Neural crest cell (in vitro differentiated cells): ENCODE measurements at places on chromosomes 7 and 10.

DNA sequence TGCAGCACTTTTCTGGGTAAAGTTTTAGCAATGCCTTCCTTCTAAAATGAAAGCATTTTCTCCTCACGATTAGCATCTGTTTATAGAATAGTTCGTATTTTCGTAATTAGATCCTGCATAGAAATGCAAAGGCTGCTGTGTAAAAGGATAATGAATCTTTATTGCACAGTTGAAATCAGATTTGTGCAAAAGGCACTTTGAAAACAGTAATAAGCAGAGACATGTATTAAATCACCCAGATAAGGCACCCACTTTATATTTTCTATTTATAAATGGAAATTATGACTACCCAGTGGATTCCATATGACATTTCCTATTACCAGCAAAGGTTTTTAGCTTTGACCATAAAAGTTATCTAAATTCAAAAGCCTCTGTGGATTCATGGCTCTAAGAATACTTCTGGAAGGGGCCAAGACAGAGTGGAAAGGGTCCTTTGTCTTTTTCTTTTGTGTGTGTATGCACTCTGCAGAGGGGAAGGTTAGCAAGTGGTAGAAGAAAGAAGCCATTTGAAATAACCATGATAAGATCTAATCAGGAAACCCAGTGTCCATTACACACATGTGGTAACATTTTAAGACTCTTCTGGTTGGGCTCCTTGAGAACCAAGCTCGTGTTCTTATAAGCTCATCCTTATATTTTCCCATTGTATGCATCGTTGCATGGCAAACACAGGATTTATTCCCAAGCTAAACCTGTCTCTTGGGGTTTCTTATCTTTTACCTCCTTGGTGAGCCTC lies 612.1 kb downstream of the AUTS2 start:
- H3K36me3 ChIP-seq: no peaks in the 10 kb centered on the region
- no peak overlapping the region for H3K27ac ChIP-seq
- no peaks in the 10 kb centered on the region for H3K27me3 ChIP-seq
- no peak for DNase-seq
- no peaks in the 10 kb centered on the region for H3K4me1 ChIP-seq

DNA sequence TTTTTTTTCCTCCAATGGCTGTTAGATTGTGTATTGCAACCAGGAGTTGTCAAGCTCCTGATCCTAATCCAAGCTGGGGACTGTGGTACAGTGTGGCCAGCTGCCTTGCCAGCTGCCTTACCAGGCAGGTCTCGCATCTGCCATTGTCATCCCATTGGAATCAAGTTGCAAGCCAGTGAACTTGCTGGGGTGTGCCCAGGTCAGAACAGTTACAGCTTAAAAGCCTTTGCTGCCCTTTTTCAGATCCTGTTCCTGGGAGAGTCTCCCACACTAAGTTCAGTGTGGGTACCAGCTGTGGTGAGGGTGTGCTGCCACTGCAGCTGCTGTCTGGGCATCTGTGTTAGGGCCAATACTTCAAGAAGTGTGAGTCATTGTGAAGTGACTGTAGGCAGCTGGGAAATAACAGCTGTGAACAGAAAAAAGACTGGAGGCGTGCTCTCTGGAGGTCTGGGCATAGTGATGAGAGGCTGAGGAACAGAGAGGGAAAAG lies 72.8 kb downstream of the CCNY start:
- peaks cover 38% of the 10 kb centered on the region for H3K4me1 ChIP-seq
- peak overlapping the region; percentile 21 for H3K27ac ChIP-seq
- H3K27me3 ChIP-seq: no peaks in the 10 kb centered on the region
- DNase-seq: no peak

DNA sequence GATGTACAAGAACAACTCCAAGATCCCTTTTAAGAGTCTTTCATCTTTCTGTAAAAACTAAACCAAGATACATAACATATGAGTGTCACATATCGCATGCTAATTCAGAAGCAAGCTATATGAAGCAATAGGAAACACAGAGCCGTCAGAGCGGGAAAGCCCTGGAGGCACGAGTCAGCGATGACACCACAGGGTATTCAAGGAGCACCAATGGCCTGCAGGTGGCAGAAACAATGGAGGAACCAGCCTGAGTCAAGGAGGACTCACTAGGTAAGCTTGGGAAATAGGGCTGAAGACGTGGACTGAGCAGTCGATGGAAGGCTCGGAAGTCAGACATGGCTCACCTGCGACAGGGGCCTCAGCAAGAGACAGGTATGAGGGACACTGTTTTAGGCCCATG lies 214.4 kb downstream of the FAM107B start:
- DNase-seq: no peak
- H3K27ac ChIP-seq: peak overlapping the region; percentile 63
- H3K4me3 ChIP-seq: no peak overlapping the region
- no peaks in the 10 kb centered on the region for H3K27me3 ChIP-seq
- H3K36me3 ChIP-seq: peaks cover 2% of the 10 kb centered on the region

GRCh38 chr10:98096731-98097130 lies 37.7 kb upstream of the R3HCC1L start:
- no peak for DNase-seq
- peaks cover 7% of the 10 kb centered on the region for H3K4me1 ChIP-seq
- H3K36me3 ChIP-seq: no peaks in the 10 kb centered on the region
- peaks cover 4% of the 10 kb centered on the region for H3K27me3 ChIP-seq
- no peak overlapping the region for H3K4me3 ChIP-seq
- H3K27ac ChIP-seq: no peak overlapping the region

GRCh38 chr7:132561763-132562162 lies 14.5 kb downstream of the PLXNA4 start:
- H3K27me3 ChIP-seq: peaks cover 69% of the 10 kb centered on the region
- H3K27ac ChIP-seq: no peak overlapping the region
- peaks cover 15% of the 10 kb centered on the region for H3K4me1 ChIP-seq
- no peak overlapping the region for H3K4me3 ChIP-seq
- DNase-seq: no peak

DNA sequence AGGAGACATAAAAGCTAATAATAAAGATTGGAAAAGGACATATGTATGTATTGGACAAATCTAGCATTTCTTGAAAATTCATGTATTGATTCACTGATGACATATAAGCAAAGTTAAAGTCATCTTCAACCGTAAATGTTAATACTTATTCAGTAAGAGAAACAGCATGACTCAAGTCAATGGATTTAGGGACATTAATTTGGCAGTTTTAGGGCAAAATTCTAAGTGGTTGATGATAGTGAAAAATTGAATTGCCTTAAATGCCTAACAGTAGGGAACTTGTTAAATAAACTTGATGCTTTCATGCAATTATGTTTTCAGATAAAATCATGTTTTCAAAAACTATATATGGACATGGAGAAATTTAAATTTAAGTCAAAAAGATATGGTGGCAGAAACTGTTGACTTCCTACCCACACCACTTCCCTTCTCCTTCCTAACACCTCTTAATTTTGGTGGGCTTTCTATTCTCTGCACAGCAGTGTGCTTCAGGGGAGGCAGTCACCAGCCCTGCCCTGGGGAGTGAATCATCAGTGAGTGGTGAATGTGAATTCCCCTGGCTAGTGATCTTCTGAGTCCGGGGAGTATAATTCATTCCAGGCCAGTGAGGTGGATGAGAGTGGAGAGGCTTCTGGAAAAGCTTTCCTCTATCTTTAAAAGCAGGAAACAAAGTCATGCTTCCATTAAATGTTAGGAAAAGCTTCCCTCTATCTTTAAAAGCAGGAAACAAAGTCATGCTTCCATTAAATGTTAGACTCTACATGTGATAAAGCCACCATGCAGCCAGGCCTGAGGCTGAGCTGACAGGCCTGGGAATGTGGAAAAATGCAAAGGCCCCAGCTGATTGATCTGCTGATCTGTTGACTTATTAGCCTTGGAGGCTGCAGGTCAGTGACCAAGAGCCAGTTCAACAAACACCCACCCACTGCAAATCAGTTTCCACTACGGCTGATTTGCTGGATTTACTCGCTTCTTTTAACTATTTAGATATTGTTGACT lies 25.2 kb upstream of the ITGB1 start:
- peak overlapping the region; percentile 96 for H3K27ac ChIP-seq
- peaks cover 58% of the 10 kb centered on the region for H3K4me1 ChIP-seq
- DNase-seq: no peak
- peak overlapping the region; percentile 49 for H3K4me3 ChIP-seq
- no peaks in the 10 kb centered on the region for H3K27me3 ChIP-seq
- H3K36me3 ChIP-seq: no peaks in the 10 kb centered on the region

- peaks cover 83% of the 10 kb centered on the region for H3K27me3 ChIP-seq
- DNase-seq: peak; percentile 9
- H3K4me3 ChIP-seq: peak within 1 kb of the TSS; percentile 88
- no peaks in the 10 kb centered on the region for H3K36me3 ChIP-seq
- H3K27ac ChIP-seq: no peak within 1 kb of the TSS
Observed at GRCh38 chr10:7666253-7667023, at the start of gene ITIH5. Gene ITIH5, minus strand, starts transcription at chr10:7666966. Its CDS starts 74 bp downstream, at chr10:7666892.

DNA sequence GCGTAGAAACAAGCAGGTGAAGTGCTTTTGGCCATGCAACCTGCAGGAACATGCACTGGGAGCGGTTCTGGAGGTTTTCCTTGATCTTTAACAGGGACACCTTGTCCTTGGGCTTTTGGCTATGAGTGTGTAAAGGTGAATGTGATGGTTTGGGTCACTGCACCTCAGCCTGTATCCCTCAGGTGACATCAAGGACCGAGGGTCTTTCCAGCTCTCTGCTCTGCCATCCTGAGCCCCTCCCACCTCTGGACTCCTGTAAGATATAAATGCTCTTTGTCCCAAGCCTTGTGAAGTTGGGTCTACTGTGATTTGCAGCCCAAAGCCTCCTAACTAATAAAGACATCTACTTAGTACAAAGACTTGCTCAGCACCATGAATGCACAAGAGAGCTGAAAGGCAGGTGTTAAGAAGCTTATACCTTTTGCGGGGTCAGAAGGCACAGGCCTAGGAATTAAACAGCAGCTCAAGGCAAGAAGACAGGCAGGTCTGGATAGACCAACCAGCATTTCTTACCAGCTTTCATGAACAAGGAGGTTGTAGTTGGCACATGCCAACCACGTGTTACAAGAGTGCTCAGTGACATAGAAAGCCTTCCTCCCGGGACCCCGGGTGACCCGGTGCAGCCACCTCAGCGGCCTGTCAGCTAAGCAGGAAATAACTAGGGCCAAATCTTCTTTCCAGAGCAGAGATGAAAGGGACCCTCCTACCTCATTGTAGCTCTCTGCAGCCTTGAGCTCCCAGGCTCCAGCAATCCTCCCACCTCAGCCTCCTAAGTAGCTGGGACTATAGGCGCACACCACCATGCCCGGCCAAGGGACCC lies 89.9 kb downstream of the CARD11 start:
- no peak overlapping the region for H3K4me3 ChIP-seq
- H3K4me1 ChIP-seq: peaks cover 3% of the 10 kb centered on the region
- H3K27ac ChIP-seq: no peak overlapping the region

- peaks cover 17% of the 10 kb centered on the region for H3K27me3 ChIP-seq
- H3K4me3 ChIP-seq: no peak overlapping the region
- H3K4me1 ChIP-seq: no peaks in the 10 kb centered on the region
- H3K36me3 ChIP-seq: peaks cover 3% of the 10 kb centered on the region
- no peak overlapping the region for H3K27ac ChIP-seq
Observed at GRCh38 chr10:93541402-93542357, 24.8 kb upstream of the FFAR4 start.

DNA sequence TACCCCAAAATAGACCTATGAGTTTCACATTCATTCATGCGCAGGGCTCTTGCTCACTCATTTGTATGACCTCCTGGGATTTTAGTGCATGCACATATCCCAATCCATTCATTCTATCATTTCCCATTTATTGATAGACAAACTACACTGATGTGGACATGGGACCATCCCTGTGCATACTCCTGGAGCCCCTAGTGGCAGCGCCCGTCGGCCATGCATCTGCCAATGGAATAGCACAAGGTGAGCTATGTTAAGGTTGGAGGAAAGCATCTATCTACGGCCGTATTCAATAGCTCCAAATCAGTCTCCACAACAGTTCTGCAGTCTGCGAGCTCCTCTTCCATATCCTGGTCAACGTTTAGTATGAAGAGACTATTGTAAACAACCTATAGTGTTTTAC lies 31.7 kb upstream of the FIGNL1 start:
- H3K4me3 ChIP-seq: no peak overlapping the region
- DNase-seq: no peak
- H3K36me3 ChIP-seq: no peaks in the 10 kb centered on the region

GRCh38 chr7:109641445-109641844 lies 1071.8 kb downstream of the DNAJB9 start:
- H3K36me3 ChIP-seq: no peaks in the 10 kb centered on the region
- H3K4me1 ChIP-seq: no peaks in the 10 kb centered on the region
- no peaks in the 10 kb centered on the region for H3K27me3 ChIP-seq
- no peak for DNase-seq
- H3K27ac ChIP-seq: no peak overlapping the region

GRCh38 chr10:114915294-114915693 lies 22.7 kb upstream of the TRUB1 start:
- DNase-seq: no peak
- H3K27ac ChIP-seq: no peak overlapping the region
- no peak overlapping the region for H3K4me3 ChIP-seq
- no peaks in the 10 kb centered on the region for H3K27me3 ChIP-seq

DNA sequence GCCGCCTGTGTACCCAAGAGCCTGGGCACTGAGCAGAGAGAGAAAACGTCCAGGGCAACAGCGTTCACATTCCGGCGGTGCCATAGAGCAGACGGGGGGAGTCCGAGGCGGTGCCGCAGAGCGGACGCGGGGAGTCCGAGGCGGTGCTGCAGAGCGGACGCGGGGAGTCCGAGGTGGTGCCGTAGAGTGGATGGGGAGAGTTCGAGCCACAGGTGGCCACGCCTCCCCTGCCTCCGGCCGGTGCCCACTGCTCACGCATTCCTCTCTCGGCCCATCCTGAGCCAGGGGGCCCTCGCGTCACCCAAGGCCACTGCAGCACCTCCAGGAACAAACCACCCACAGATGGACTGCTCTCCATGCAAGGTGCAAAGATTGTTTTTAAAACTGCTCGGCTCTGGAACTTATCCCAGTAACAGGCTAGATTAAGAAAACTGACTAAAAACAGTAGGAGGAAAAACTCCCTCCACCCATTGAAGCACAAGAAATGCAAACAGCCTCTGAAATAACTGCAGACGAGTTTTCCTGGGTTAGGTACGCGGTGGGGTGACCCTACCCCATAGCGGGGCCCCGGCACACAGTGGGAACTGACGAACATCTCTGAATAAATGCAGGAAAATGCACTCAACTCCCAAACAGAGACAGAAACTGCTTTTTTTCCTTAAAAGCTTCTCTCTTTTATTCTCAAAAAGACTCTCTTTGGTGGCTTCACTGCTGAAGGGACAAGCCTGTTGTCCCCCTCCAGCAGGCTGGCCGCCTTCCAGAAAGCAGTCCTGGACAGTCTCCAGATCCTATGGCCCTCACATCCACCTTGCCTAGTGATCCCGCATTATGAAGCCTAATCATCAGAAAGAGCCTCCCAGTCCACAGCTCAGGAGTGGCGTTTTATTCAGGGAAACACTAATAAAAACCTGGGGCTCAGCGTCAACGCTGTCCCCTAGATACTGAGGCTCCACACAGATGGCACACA lies 55.9 kb downstream of the DIP2C start:
- no peak for DNase-seq
- H3K27ac ChIP-seq: peak overlapping the region; percentile 50
- H3K4me1 ChIP-seq: peaks cover 36% of the 10 kb centered on the region

GRCh38 chr7:30524545-30524944 lies 19.9 kb upstream of the GGCT start:
- no peak for DNase-seq
- peaks cover 5% of the 10 kb centered on the region for H3K4me1 ChIP-seq
- H3K27ac ChIP-seq: no peak overlapping the region
- no peaks in the 10 kb centered on the region for H3K27me3 ChIP-seq
- H3K4me3 ChIP-seq: no peak overlapping the region
- peaks cover 3% of the 10 kb centered on the region for H3K36me3 ChIP-seq

- H3K27ac ChIP-seq: no peak overlapping the region
- H3K36me3 ChIP-seq: no peaks in the 10 kb centered on the region
- H3K4me1 ChIP-seq: peaks cover 10% of the 10 kb centered on the region
- no peak overlapping the region for H3K4me3 ChIP-seq
- H3K27me3 ChIP-seq: peaks cover 29% of the 10 kb centered on the region
- DNase-seq: no peak
Observed at GRCh38 chr10:132878730-132879407, 63.5 kb downstream of the CFAP46 start.
